Small intestine (tissue), 16 donors: ENCODE measurements at places on chromosomes 16 and 17.

GRCh38 chr16:8853150-8853549 lies 15.7 kb downstream of the CARHSP1 start:
- DNase-seq: no peak

- no peak for DNase-seq
These were observed 24.1 kb upstream of the ENGASE start for GRCh38 chr17:79050551-79050950.

DNA sequence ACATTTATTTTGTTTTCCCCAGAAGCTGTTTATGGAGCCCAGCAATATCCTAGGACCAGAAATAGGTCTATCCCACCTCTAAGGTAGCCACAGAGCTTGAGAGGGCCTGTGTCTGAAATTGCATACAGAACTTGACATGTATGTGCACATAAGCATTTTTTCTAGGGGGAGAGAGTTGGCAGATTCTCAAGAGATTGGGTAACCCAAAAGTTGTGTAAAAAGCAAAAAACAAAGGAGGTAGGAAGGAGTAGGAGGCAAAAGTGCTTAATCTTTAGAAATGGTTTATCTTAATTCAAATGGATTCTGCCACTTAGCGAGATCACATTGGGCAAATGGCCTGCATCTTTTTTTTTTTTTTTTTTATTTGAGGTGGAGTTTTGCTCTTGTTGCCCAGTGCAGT lies 3.5 kb downstream of the PLK1 start:
- no peak for DNase-seq

DNA sequence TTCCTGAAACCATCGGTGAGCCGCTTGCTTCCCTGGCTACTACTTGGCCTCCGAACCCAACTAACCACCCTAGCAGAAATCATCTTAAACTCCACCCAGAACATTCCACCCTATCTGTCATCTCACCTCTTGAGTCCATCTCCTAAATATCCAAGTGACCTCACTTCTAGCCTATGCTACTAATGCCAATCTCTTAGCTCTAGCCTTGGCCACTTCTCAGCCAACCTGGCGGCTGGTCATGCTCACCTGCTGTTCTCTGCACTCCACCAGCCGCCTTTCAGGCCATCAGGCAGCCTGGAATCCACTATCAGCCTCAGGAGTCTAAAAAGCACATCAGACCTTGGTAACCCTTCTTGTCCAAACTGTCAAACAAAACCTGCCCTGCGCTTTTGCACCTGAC lies 11.9 kb upstream of the CYTH1 start:
- no peak for DNase-seq

DNA sequence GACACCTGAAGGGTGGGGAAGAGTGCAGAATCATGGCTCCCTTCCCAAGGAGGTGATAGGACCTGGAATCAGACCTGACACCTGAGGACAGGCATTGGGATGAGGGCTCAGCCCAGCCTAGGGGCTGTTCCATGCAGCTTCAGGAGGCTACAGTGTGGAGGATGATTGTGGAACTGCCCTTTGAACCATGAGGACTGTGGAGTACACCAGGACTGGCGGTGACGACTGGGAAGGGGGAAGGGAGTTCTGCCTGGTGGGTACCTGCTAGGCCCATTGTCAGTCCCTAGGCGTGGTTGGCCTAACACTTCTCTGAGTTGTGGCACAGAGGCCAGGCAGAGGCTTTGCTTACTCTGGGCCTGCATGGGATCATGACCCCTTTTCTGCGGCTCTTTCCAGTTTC lies 76.1 kb downstream of the MPRIP start:
- peak; percentile 79 for DNase-seq

DNA sequence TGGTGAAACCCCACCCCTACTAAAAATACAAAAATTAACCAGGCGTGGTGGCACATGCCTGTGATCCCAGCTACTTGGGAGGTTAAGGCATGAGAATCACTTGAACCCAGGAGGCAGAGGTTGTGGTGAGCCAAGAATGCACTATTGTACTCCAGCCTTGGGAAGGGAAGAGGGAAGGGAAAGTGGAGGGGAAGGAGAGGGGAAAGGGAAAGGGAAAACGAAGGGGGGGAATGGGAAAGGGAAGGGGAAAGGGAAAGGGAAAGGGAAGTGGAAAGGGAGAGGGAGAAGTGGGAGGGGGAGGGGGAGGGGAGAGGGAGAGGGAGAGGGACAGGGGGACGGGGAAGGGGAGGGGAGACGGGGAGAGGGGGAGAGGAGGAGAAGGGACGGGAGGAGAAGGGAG lies 122.5 kb downstream of the GAS7 start:
- DNase-seq: no peak

DNA sequence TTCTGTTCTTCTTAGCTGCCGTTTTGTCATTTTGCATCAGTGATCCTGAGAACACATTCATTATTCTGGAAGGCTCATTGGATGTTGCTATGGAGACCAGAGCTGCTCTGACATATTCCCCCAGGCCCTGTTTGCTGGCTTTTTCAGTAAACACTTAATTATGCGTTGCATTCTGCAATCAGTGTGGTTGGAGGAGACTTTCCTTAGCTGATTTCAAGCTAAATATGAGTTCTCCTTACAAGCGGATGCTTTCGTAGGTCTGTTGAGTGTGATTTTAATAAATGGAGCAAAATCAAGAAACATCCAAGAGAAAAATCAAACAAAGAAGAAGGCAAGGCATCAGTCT lies 38.2 kb upstream of the NUDT7 start:
- no peak for DNase-seq
